WTC11 (cell line): ENCODE measurements at places on chromosomes 3 and 15.

DNA sequence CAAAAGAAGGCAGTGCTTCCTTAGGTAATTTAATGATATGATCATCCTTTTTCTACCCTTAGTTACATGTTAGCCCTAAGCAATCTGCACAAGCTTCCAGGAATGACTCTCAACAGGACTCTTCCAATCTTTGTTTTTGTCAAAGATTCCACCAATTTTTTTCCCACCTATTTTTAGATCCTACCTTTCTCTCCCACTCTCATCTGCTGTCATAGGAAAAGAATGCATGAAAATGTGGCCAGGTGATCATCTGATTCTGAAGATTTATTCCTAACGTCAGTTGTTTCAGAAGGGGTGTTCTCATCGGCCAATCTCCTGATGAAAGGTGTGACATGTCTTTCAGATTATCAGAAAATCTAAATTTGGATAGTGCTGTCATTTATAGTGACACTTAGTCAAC is 7.2 kb downstream of the CCDC54 start:
- DNase-seq = no peak

GRCh38 chr3:143119974-143120715 is 574 bp downstream of the CHST2 start:
- DNase-seq = peak; percentile 57

- no peak for DNase-seq
These were observed 128.3 kb downstream of the LIPC start for GRCh38 chr15:58559904-58560588.

- peak; percentile 12 for DNase-seq
These were observed 59.9 kb upstream of the KLF13 start for GRCh38 chr15:31266712-31267111.

DNA sequence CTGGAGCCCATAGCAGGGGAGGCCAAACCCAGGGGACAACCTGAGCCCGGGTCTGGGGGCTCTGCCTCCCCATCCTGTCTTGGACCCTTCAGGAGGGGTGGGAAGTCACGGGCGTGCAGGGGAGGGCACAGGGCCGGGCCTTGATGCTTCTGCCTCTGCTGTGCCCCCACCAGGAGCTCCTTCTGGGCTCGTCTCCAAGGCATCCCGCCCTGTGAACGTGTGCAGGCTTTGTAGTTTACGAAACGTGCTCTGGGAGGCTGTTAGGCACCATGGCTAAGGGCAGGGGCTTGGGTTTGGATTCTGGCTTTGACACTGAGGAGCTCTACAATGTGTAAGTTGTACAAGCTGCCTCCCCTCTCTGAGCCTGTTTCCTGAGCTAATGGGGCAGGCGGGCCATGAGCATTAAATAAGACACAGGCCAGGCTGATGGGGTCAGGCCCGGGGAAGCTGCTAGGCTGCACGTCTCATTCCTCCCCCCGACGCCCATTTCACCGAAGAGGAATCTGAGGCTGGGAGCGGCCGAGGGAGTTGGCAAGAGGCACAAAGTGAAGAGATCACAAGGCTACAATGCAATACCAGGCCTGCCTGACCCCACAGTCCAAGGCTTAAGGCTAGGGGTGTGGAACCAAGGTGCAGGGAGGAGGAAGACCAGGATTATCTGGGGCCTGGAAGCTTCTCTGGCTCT is 19.6 kb downstream of the PLXND1 start:
- DNase-seq = no peak

- DNase-seq = no peak
These were observed 493.6 kb upstream of the ADAMTS9 start for GRCh38 chr3:65181391-65181871.

GRCh38 chr3:128487813-128488635 is 5.0 kb downstream of the GATA2 start:
- peak; percentile 91 for DNase-seq

DNA sequence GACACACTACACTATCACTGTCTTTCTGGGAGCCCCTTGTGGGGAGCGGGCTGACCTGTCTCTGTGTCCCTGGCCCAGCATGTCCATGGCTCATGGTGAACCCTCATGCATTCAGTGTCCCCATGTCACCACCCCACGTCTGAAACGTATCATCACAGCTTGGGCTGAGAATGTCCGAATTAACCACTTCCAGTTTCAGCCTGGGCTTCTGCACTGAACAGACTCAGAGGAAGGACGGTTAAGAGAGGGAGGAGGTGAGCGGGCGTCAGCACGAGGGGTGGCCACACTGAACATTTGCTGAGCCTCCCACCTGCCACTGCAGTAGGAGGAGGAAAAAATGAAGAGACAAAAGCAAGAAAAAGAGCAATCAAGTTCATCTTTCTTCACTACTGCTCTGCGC is 30.5 kb downstream of the ATP2B2 start:
- no peak for DNase-seq

DNA sequence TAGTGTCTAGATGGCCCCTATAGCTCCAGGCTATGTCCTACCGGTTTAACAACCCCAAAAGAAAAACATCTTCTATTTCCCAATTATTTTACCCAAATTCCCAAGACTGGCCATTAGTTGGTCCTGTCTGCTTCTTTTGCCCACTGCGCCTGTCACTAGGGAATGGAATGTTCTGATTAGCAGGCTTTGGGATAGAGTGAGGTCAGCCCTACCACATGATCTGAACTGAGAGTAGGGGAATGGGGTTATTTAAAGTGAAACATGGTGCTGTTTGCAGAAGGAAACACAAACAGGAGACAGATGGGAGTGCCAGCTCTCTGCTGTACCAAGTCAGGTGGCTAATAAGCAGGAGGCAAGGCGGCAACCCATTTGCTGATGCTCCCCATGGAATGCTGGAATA is 635.6 kb upstream of the CFAP20DC start:
- DNase-seq = no peak

DNA sequence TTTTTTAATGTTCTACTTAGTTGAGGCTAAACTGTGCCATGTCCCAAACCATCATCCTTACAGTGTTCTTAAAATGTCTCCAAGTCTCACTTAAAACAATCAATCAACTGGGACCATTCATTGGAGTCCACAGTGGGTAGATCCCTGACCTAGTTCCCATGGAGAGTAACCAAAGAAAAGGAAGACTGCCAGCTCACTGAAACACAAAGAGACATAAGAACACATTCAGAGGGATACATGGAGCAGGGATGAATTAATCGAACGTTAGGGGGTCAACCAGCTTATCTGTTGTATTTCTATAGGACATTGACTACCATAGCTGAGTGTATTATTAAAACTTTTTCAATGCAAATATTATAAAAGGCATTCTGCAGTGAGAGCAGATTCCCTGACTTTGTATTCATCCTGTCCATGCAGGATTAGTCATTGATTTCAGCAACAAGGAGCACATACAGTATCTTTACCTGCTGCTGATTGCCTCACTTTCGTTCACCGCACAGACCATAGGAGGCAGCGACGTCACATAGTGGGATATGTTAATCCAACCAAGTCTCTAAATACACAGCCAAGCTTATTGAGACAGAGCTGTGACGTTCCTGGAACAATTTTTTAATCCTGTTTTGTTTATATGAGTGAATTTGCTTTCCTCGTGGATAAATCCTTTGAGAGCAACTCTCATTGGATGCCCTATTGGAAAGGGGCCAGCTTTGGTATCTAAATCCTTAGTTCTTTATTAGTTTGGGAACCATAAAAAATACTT is 364.9 kb upstream of the RBMS3 start:
- DNase-seq = peak; percentile 29

GRCh38 chr3:64891021-64891420 is 203.2 kb upstream of the ADAMTS9 start:
- DNase-seq = no peak
